Right lobe of liver (tissue), 6 donors: ENCODE measurements at places on chromosomes 5 and 9. TPM values are rescaled to one million over a fixed set of nuclear protein-coding genes. Genes with fewer than 3 reads are reported as not detected.

Gene S100Z
- total RNA-seq: not detected

Gene PHAX
- total RNA-seq: 11.0 TPM

Gene NRG2
- 0.77 TPM for total RNA-seq

Gene PPP3R2
- total RNA-seq: not detected

Gene SMARCA2
- total RNA-seq: 46.2 TPM

Gene GMCL2
- not detected for total RNA-seq

Gene LCP2
- total RNA-seq: 7.8 TPM

Gene PCDHB11
- not detected for total RNA-seq

Gene GPR21
- 0.44 TPM for total RNA-seq

Gene NOL6
- total RNA-seq: 13.8 TPM

Gene ADCY2
- total RNA-seq: not detected

Gene DEPDC1B
- 0.15 TPM for total RNA-seq

Gene NSA2
- total RNA-seq: 19.0 TPM

Gene TNFSF8
- 0.91 TPM for total RNA-seq

Gene PCDHGB2
- 0.51 TPM for total RNA-seq

Gene SLC46A2
- total RNA-seq: not detected

Gene SLCO4C1
- 6.2 TPM for total RNA-seq

Gene TRIM52
- total RNA-seq: 4.8 TPM

Gene SHOC1
- total RNA-seq: not detected

Gene HMHB1
- not detected for total RNA-seq
